A549 treated with ZK216348 at 1 μM for 4 hours (cell line): ENCODE measurements at places on chromosomes 7 and 10. TPM values are rescaled to one million over a fixed set of nuclear protein-coding genes. Genes with fewer than 3 reads are reported as not detected.

The DYNC1I1 gene
- not detected in 5 replicates for total RNA-seq

The SNX10 gene
- 2.2 to 4.6 TPM (median 4.2 TPM) in 5 replicates for total RNA-seq

The TMEM229A gene
- total RNA-seq: not detected in 5 replicates

The MYO1G gene
- total RNA-seq: 0.11 to 0.17 TPM (median 0.15 TPM) in 5 replicates
